ENCODE measurements at places on chromosomes 2 and 18.

- DNase-seq, result no peak
Measured at GRCh38 chr2:189095101-189095500, 84.5 kb downstream of the COL5A2 start.

DNA sequence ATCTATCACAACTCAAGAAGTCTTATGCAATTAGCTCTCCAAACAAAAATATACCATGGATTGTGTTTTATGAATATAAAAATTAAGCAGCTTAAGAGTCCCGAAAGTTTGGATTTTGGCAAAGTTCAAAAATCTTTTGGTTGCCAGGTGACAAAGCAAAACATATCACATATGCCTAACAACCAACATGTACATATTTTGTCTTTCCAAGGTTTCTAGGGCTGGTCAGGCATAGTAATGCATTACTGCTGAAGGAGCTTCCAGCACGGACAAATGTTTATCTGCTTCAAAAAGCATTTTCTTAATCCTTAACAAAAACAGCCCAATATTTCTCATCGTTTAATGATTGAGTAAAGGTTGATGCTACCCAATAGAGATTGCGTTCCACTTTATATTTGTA, 1327.1 kb upstream of the ZEB2 start:
- DNase-seq, result no peak

GRCh38 chr2:32656069-32656468, 28.2 kb downstream of the TTC27 start:
- DNase-seq, result no peak

DNA sequence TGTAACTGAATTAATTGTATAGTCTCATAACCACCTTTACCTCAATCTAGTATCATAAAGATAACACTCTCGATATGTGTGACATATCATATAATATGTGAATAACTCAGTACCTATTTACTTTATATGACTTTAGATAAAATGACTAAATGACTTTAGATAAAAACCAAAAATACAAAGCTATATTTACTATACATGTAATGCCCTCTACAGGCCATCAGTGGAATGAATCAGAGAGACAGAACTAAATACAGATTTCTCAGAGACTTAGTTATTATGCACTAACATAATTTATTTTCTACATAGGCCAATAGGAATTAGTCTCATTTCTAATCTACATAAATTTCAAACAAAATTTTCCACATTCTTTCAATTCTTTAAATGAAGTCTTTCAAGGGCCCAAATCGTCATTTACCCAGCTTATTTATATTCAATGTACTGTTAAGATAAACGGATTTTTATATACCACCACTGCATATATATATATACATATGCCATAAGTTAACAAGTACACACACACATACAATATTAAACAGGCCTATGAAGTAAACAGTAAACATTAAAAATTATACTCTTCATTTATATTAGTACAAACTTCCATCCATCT, 219.9 kb downstream of the EXOC6B start:
- no peak for DNase-seq

- no peak for DNase-seq
Measured at GRCh38 chr2:18309627-18310026, 250.8 kb downstream of the RDH14 start.

- DNase-seq, result no peak
Measured at GRCh38 chr2:100876231-100876860, 56.4 kb downstream of the NPAS2 start.

GRCh38 chr2:204515416-204515815, 29.9 kb upstream of the PARD3B start:
- DNase-seq, result no peak

GRCh38 chr2:31037058-31037457, 101.2 kb downstream of the GALNT14 start:
- DNase-seq, result no peak

All from right cardiac atrium (tissue), 5 donors.